Effector memory CD8-positive, alpha-beta T cell (primary cell): ENCODE measurements at places on chromosomes 1 and 21.

- no peak for DNase-seq
Measured at GRCh38 chr1:245996811-245997210, 510.3 kb downstream of the SMYD3 start.

DNA sequence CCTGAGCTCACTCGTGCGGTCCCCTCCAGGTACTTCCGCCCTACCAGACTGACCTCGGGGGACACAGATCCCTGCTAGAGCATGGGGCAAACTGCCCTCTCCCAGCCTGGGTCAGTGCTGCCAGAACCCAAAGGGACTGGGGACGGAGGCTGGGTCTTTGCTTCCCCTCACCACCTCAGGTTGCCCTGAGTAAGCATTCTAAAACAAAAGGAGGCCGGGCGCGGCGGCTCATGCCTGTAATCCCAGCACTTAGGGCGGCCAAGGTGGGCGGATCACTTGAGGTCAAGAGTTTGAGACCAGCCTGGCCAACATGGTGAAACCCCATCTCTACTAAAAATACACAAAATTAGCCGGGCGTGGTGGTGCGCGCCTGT is 108.4 kb downstream of the SPSB1 start:
- no peak for DNase-seq

DNA sequence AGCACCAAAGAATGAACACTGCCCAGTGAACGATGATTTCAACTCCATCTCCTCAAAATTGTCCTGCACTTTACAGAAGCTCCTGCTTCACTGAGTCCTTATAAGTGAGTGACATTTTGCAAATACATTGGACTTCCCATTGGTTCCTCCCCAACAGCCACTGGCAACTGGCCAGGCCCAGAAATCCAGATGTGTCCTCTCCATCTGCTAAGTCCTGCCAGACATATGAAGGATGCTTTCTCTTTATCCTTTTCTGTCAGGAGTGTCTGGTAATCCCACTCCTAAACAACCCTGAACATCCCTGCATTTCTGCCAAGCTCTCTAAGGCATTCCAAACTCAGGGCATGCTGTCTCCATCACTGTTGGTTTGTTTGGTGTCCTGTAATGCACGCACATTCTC is 271.8 kb downstream of the RRAGC start:
- DNase-seq: no peak

DNA sequence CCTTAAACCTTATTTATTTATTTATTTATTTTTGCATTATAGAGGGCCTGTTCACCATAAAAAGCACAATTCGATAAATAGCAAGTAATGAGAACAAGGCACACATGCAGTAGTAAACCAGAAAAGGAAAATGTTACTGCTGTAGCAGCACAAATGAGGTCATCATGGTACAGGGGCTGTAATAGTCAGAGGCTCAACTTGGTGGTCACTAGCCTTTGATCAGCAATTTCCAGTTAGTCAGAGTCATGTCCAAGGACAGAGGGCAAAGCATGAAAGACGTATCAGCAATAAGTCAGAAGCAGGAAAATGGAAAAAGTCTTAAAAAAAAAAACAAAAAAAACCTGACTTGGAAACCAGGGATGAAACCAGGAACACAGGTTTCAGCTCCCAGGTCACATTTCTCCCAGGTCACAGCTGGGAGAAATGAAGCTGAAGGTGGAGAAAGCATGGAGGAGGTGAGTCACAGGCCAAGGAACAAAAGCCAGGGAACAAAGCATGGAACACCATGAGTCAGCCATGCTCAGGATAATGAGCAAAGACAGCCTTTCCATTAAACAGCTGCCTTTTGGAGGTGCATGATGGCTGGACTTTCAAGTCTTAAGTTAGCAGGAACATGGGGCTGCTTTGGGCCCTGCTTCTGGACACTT is 556.3 kb downstream of the LTN1 start:
- DNase-seq: no peak

GRCh38 chr1:96130432-96130831 is 591.2 kb upstream of the PTBP2 start:
- DNase-seq: no peak

DNA sequence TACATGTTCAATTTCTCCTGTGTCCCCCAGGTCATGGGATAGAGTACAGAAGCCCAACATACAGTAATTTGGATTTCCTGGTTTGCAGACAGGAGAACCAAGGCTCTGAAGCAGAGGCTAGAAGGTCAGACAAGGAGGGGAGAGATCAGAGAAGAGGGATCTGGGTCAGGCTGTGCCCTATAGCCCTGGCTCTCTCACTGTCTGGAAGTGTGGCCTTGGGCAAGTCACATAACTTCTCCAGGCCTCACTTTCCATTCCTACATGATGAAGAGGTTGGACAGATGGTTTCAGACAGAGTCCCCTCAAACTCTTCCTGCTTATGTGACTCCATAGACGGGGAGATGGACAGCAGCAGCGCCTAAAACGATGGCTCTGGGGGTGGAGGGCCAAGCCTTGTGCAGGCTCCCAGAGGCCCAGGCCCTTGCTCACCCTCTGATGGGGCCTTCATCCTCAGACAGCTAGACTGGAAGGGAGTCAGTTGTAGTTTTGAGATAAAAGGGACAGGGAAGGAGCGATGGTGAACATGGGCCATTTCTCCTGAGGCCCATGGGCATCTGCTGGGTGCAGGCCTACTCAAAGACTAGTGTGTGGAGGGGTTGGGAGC is 2.9 kb downstream of the TRIM62 start:
- DNase-seq: no peak

- DNase-seq: no peak
Measured at GRCh38 chr1:37306461-37306860, 167.9 kb upstream of the ZC3H12A start.

DNA sequence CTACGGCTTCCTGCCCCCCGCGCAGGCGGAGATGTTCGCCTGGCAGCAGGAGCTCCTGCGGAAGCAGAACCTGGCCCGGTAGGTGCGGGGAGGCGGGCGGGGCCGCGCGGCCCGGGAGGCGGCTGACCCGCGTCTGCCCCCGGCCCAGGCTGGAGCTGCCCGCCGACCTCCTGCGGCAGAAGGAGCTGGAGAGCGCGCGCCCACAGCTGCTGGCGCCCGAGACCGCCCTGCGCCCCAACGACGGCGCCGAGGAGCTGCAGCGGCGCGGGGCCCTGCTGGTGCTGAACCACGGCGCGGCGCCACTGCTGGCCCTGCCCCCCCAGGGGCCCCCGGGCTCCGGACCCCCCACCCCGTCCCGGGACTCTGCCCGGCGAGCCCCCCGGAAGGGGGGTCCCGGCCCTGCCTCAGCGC is 16.6 kb downstream of the NOC2L start:
- DNase-seq: no peak

DNA sequence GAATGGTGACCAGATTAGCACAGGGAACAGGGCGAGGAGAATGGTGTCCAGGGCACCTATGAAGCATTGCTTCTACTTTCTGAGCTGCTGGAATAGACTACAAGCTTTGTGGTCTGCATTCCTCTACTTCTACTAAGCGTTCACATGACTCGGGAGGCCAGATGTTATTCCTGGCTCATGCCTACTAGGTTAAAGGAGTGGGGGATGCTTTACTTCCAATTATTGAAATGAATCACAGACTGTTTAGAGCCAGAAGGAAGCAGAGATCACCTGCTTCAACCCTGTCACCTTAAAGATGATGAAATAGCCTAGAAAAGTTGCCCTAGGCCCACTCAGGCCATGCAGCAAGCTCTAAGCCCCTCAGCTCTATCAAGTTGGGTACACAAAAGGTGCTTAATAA is 633.5 kb downstream of the KIF26B start:
- DNase-seq: no peak

GRCh38 chr1:57324388-57324787 is 99.5 kb downstream of the DAB1 start:
- no peak for DNase-seq

DNA sequence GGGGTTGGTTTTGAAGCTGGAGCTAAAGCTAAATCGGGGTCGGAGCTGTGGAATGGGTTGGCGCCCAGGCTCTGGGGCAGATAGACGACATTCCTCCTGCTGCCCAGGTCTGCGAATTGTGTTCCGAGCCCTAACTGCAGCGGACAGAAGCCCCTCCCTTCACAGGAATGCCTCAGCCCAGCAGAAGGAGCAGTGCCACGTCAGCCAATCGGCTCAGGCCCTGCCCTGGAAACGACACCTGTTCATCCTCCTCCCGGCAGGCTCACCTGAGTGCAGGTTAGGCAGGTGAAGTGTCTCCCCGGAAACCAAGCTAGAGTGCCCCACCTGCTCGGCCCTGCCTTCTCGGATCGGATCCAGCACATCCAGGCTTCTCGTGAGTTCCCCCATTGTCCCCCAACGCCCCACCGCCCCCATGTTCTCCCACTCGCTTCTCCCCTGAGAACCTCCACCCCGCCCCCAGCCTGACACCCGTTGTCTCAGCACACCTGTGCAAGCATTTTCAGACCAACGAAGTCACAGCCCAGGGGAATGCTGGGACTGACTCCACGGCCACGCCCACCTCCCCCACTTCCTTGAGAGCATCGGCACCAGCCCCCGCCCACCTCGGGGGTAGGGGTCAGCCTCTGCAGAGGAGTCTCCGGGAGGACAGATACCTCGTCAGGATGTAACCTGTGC is 775 bp downstream of the TMEM125 start:
- no peak for DNase-seq

DNA sequence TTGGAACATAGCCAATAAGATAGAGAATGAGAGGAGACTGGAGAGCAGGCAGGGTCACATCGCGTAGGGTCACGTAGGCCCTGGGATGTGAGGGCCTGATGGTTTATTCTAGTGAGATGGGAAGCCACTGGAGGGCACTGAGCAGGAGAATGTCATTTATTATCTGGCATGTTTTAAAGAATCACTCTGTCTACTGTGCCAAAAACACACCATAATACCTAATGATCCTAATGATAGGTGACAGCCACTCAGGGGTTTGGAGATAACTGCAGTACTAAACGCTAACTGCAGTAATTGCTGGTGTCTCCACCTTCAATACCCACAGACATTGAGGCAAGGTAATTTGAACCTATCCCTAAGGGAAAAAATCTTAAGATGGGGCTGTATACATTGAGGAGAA is 185.4 kb downstream of the TTLL7 start:
- no peak for DNase-seq

- no peak for DNase-seq
Measured at GRCh38 chr1:218459450-218459849, 114.3 kb downstream of the TGFB2 start.

DNA sequence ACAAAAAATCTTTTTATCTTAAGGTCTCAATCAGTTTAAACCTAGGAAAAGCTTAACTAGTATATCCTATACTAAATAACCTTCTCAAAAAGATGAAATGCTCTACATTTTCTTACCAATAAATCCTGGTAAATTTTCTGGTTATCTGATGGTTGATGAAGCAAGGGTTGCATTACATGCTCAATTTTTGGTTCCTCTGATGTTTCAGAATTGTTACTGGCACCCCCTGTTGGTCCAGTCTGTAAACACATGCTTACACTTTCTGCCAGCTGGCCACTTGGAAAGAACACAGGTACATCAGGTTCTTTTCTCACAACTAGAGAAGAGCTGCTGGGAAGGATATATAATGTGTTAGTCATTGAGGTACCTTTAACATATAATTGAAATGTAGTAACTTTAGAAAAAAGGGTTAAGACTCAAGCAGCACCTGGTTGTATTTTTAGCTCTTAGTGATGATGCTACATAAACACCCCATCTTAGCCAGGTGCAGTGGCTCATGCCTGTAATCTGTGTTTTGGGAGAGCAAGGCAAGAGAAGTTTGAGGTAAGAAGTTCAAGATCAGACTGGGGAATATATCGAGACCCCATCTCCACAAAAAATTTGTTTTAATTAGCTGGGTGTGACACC is 30.9 kb upstream of the TAL1 start:
- DNase-seq: peak; percentile 23

DNA sequence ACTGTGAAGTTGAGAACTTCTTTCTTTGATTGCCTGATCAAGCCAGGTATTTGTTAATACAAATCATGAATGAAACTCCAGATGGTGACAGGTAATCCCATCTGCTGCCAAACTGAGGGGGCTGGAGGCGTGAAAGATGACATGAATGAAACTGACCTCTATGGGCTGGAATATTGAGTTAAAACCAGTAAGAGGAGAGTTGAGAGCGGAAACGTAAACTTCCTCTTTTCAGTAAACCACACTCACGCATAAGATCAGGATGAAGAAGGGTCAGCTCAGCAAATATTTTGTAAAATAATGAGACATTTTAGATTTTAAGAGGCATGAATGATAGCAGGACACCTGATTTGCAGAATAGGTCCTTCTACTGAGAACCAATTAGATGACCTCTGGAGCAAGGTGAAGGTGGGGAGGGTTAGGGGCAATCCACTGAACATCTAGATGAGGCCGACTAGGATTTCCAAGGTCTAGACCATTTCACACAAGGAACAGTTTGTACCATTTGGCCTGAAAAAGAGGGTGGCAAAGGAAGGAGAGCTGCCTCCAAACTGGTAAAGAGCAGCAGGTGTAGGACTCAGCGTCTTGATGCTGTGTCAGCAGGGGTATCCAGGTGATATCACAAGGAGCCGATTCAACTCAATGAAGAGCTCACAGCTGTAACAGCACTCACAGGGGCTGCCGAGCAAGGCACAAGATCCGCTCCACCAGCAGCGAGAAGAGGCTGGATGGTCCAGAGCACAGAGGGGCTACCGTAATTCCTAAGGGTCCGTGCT is 132.6 kb downstream of the NTPCR start:
- DNase-seq: no peak

GRCh38 chr1:182851825-182852224 is 12.7 kb downstream of the DHX9 start:
- no peak for DNase-seq

DNA sequence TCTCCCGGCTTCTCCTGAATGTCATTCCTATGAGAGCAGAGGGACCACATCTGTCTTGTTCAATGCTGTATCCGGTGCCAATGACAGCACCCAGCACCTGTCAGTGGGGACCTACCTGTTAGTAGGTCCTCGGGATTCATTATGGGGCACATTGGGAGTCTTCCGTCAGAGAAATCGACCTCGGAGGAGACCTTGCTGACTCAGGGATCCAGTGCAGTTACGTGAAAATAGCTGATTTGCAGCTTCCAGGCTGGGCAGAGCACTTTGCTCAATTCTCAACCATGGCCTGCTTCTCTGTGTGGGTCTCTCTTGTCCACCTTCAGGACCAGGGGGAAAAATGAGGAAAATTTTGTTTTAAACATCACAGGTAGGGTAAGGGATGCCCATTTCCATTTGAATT is 130.2 kb downstream of the PRDM2 start:
- DNase-seq: no peak

GRCh38 chr1:228097333-228098081 is 5.6 kb downstream of the C1orf35 start:
- DNase-seq: no peak

- DNase-seq: no peak
Measured at GRCh38 chr1:26280333-26281042, 602 bp downstream of the SH3BGRL3 start.

DNA sequence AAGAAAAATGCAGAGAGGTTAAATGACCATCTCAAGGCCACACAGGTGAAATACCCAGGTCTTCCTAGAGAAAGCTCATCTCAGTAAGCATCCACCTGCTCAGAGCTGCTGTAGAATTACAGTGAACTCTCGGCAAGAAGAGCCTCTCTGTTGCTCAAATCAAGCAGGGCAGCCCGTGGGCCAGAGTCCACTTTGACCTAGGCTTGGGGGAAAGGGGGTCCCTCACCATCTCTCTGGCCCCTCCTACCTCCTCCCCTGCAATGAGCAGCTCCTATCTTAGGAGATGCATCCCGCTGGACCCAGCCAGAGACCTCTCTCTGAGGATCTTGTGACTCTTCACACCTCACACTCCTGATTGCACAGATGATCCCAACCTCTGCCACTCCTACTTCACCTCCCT is 364.7 kb downstream of the PTPRU start:
- no peak for DNase-seq
